A549 treated with DMSO at 1 μM for 4 hours (cell line): ENCODE measurements at places on chromosomes 5 and 9. TPM values are rescaled to one million over a fixed set of nuclear protein-coding genes. Genes with fewer than 3 reads are reported as not detected.

Gene C6
- total RNA-seq = not detected in 5 replicates

Gene KCNT1
- not detected in 5 replicates for total RNA-seq

Gene ANKRD34B
- total RNA-seq = 0.03 to 0.09 TPM (median 0.05 TPM) in 4 of 5 replicates, not detected in the other

Gene SLC6A18
- not detected in 5 replicates for total RNA-seq

Gene MYMK
- total RNA-seq = not detected in 5 replicates

Gene NRG2
- total RNA-seq = 2.0 to 2.3 TPM (median 2.2 TPM) in 5 replicates

Gene MSX2
- total RNA-seq = 5.2 to 6.7 TPM (median 5.5 TPM) in 5 replicates

Gene PRLR
- total RNA-seq = 0.02 to 0.19 TPM (median 0.16 TPM) in 4 of 5 replicates, not detected in the other

Gene GRXCR2
- not detected in 5 replicates for total RNA-seq

Gene FYB1
- 12.9 to 18.3 TPM (median 17.1 TPM) in 5 replicates for total RNA-seq

Gene NSMF
- total RNA-seq = 30.8 to 44.9 TPM (median 41.4 TPM) in 5 replicates

Gene TPM2
- total RNA-seq = 576 to 636 TPM (median 626 TPM) in 5 replicates

Gene ANXA2R
- total RNA-seq = 1.9 to 3.0 TPM (median 2.4 TPM) in 5 replicates

Gene ZDHHC12
- total RNA-seq = 66.4 to 91.1 TPM (median 77.5 TPM) in 5 replicates

Gene MARVELD2
- total RNA-seq = 2.6 to 3.5 TPM (median 2.8 TPM) in 5 replicates

Gene OTP
- total RNA-seq = 0.06 to 0.08 TPM (median 0.08 TPM) in 5 replicates

Gene INSYN2B
- total RNA-seq = 0.64 to 1.3 TPM (median 0.95 TPM) in 5 replicates

Gene PCDHB4
- total RNA-seq = 0.03 to 0.17 TPM (median 0.05 TPM) in 5 replicates

Gene ZFP37
- total RNA-seq = 1.3 to 1.9 TPM (median 1.8 TPM) in 5 replicates

Gene DRD1
- total RNA-seq = 0.77 to 1.3 TPM (median 0.95 TPM) in 5 replicates

Gene PCDHGB5
- total RNA-seq = 2.3 to 2.7 TPM (median 2.6 TPM) in 5 replicates

Gene ANXA6
- 37.9 to 43.2 TPM (median 42.2 TPM) in 5 replicates for total RNA-seq

Gene NADK2
- 11.0 to 13.6 TPM (median 12.9 TPM) in 5 replicates for total RNA-seq

Gene CDKN2B
- not detected in 5 replicates for total RNA-seq

Gene ARAP3
- total RNA-seq = 3.6 to 6.0 TPM (median 4.8 TPM) in 5 replicates

Gene TMEM245
- total RNA-seq = 39.6 to 60.6 TPM (median 52.9 TPM) in 5 replicates

Gene CDH9
- total RNA-seq = not detected in 5 replicates

Gene DOCK8
- 0.26 to 0.55 TPM (median 0.34 TPM) in 5 replicates for total RNA-seq

Gene GPR150
- 0.08 to 0.14 TPM (median 0.14 TPM) in 4 of 5 replicates, not detected in the other for total RNA-seq

Gene SERF1A
- total RNA-seq = 0.60 to 1.5 TPM (median 0.86 TPM) in 5 replicates

Gene PRRX2
- total RNA-seq = 2.8 to 7.8 TPM (median 5.9 TPM) in 5 replicates

Gene SPINK1
- total RNA-seq = 0.37 to 1.4 TPM (median 0.92 TPM) in 5 replicates

Gene SLC1A3
- total RNA-seq = not detected in 5 replicates

Gene CTNND2
- total RNA-seq = not detected in 5 replicates

Gene ZNF366
- total RNA-seq = not detected in 5 replicates

Gene IL4
- not detected in 5 replicates for total RNA-seq

Gene PSAT1
- total RNA-seq = 169 to 197 TPM (median 192 TPM) in 5 replicates

Gene HRCT1
- 0.11 to 0.17 TPM (median 0.14 TPM) in 3 of 5 replicates, not detected in the others for total RNA-seq

Gene TNC
- total RNA-seq = 0.92 to 1.4 TPM (median 1.00 TPM) in 5 replicates
